ENCODE measurements at places on chromosomes 7 and 10.

GRCh38 chr10:98292971-98293370, 25.0 kb upstream of the LOXL4 start:
- no peak for DNase-seq

GRCh38 chr10:120765226-120765803, 85.8 kb upstream of the WDR11 start:
- DNase-seq: no peak

GRCh38 chr7:77184990-77185389, 14.6 kb downstream of the FGL2 start:
- no peak for DNase-seq

- DNase-seq: no peak
Observed at GRCh38 chr10:67487906-67488619, 207.9 kb downstream of the CTNNA3 start.

DNA sequence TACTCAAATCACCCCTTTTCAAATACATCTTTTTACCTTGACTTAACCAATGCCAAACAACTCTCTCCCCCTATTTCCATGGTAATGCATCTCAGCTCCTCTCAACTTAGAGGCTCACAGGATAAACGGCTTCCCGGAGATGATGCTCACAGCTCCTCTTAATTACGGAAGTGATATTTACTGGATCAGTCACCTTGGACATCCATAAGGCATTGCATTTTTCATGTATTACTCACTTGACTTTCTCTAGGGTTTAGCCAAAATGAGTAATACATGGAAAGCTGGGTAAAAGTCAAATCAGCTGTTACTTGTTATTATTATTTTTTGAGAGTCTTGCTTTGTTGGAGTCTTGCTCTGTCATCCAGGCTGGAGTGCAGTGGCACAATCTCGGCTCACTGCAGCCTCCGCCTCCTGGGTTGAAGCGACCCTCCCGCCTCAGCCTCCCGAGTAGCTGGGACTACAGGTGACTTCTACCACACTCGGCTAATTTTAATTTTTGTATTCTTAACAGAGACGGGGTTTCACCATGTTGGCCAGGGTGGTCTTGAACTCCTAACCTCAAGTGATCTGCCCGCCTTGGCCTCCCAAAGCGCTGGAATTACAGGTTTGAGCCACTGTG, 73.3 kb upstream of the RHEB start:
- DNase-seq: peak; percentile 92

- peak; percentile 60 for DNase-seq
Observed at GRCh38 chr10:15725603-15726002, 5.9 kb upstream of the ITGA8 start.

DNA sequence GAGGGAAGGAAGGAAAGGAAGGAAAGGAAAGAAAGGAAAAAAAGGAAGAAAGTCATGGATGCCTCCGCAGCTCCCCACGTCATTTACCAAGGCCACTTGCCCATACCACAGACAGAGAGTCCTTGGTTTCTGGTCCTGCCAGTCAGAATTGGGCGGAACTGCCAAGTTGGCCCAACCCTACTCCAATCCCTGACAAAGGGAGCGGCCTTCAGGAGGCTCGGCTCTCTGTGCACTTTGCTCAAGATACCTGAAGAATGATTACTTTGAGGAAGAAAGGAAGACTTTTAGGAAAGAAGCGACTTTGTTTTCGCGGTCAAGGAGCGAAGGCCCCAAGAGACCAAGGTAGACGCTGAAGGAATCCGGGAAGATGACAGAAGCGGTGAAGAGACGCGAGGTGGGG, 49.1 kb upstream of the FXYD4 start:
- no peak for DNase-seq

DNA sequence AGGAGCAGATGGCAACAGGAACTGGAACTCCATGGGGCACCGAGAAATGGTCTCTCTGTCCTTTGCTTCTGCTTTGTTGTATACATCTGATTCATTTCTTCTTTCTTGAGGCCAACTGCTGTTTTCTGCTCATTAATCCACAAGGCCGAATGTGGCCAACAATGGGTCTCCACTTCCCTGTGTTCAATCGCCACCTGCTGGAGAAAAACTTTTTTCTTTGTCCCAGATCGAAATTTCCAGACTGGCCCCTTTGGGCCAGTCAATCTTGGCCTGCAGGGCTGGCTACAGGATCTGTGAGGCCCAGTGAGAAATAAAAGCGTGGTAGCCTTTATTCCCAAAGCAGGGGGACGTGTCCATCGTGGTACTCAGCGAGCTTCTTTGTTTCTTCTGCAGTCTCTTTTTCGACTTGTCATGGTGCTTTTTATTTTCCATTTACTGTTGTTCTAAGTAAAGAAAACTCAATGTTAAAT, 58.8 kb downstream of the PARP12 start:
- DNase-seq: peak; percentile 60

DNA sequence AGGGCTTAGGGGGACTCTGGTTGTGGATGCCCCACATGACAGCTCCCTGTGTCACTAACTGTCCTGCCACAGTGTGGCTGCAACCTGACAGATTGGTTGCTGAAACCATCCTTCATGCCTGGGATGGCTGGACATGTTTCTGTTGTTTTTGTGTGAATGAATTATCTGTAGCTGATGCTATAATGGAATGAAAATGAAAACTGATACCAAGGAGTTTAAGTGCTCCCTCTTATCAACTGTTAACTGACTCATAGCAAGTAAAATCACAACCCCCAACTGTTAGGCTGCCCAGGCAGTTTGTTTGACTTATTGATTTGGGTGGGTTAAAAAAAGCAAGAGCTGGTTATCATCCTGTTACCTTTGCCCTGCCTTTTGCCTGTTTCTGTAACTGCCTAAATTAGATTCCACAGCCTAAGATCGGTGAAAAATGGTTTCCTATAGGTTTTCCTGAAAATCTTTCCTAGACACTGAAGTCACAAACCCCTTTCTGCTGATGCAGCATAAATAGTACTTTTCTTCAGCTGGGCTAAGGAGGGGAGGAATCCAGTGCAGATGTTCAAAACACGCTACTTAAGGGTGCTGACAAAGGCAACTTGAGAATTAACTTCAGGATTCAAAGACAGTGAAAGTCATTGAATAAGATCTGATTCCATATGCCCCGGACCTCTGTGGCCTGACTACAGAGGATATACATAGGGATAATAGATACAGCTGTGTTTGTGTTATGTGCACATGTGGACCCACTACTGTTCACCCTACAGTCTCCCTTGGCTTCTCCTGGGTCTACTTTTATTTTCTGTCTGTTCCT, 5.7 kb downstream of the FRAT2 start:
- DNase-seq: no peak

- no peak for DNase-seq
Observed at GRCh38 chr10:76743169-76743568, 894.4 kb downstream of the KCNMA1 start.

GRCh38 chr10:86291616-86292340, 74.8 kb downstream of the GRID1 start:
- DNase-seq: no peak

GRCh38 chr10:116748041-116748440, 5.7 kb upstream of the HSPA12A start:
- DNase-seq: peak; percentile 58

DNA sequence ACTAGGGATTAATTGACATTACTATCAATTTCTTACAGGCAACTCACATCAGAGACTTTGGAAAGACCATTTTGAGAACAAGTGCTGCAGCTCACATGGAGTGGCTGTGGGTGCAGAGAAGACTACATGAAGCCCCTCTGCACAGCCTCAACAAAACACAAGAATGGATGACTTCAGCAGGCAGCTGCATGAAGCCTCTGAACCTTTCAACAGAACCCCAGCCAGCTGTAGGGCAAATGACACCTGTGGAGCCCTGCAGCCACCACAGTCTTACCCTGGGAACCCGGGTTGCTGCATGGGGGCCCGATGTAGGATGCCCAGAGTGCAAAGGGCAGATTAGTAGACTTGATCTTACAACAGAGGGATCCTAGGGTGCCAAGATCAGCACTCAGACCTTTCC, 62.0 kb upstream of the CAMK2B start:
- DNase-seq: no peak

- DNase-seq: no peak
Observed at GRCh38 chr7:73749931-73750776, 11.6 kb upstream of the ABHD11 start.

- no peak for DNase-seq
Observed at GRCh38 chr7:2281541-2281940, 32.7 kb downstream of the SNX8 start.

DNA sequence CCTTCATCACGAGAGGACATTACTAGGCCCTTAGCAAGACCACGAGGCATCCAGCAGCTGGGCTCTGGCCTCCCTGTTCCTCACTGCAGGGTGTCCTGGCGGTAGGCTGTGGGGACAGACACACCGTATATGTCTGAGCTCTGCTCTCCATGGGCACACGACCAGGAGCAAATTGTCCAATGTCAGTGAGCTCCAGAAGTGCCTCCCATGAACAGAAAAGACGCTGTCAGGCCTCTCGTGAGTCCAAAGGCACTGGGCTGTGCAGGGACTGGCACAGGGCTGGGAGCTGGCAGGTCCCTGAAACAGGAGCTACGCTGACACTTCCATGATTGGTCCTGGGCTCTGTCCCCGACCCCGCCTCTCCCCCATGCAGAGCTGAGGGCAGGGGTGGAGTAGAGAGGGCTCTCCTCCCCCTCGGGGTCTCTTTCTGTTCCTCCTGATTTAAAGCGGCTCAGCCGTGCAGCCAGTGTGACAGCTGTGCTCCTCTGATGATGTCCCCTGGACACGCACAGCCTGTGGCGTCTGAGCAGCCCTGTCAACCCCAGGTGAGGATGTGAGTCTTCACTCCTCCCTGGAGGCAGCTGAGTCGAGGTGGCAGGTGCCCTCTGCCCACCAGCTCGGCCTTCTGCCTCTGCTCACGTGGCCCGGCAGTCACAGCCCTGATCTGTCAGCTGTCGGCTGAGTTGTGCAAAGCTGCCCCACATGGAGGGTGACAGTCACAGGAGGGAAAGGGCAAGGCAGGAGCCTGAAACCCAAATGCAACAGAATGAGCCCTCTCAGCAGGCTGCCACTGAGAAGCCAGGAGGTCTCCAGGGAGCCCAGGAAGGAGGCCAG, 13.0 kb downstream of the ANTXRL start:
- DNase-seq: no peak

DNA sequence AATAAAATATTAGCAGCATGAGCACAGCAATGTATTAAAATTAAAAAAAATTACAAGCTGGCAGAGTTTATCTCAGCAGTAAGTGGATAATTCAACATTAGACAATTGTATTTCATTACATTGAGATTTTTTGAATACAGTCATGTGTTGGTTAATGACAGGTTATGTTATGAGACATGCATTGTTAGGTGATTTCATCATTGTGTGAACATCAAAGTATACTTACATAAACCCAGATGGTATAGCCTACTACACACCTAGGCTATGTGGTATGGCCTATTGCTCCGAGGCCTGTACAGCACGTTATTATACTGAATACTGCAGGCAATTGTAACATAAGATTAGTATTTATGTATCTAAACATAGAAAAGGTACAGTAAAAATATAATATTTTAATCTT, 29.7 kb downstream of the CCDC6 start:
- DNase-seq: peak; percentile 13

DNA sequence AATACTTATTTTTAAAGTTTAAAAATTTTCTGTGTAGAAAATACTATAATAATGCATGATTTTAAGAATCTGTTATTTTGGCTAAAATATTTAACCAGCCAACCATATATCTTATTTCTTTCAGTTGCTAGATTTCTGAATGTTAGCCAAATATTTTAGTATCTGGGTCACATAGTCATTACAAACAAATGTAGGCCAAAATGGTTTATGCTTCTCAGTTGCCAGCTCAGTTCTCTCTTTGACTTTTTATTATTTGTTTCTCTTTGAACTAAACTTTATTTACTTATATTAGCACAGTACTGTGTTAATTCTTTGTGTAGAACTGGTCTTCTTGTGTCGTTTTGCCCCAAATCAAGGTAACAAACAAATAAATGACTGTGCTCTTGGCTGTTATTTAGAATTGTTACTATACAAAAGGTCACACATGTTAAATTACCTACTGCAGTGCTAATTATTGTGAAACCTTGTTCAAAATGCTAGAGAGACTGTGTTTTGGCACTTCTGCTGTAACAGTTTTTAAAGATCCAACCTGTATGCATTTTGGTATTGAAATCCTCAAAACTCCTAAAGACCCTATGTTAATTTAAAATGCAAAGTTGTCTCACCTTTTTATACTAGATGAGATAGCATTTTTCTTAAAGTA, 39.8 kb downstream of the ZEB1 start:
- peak; percentile 31 for DNase-seq

- DNase-seq: no peak
Observed at GRCh38 chr7:132977234-132977633, 104.7 kb downstream of the CHCHD3 start.

DNA sequence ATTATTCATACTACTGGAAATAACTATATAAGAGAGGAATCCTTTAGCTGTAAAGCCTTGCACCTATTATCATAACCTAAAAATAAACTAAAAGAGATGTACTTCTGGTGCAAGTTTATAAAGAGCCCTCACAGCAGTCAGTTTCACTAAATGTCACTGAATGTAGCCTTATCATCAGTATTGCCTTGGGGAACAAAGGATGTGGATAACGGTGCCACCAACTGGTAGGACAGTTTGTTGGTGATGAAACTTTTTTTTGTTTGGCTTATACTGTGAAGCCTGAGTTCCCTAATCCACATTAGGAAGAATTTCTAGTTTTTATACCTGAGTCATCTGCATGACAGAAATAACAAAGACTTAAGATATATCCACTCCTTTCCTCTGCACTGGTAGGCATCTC, 117.9 kb upstream of the COL1A2 start:
- peak; percentile 53 for DNase-seq

GRCh38 chr7:77308792-77309191, 107.4 kb downstream of the GSAP start:
- DNase-seq: no peak

DNA sequence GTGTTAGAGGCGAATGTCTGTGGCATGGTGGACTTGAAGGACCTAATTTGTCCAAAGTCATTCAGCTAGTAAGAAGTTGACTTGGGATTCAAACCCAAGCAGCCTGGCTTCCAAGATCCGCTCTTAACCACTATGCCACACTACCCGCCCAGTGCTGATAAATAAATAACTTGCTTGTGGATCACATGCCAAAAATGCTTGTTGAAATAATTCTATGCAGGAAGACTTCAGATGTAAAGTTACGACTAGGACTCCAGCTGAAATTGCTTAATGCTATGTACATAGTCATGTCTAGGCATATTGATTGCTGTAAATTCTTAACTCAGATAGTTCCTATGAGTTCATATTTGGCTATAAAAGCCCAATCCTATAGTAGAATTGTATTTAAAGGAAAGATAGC, 76.0 kb downstream of the PLXDC2 start:
- no peak for DNase-seq

- DNase-seq: no peak
Observed at GRCh38 chr10:97101166-97101940, 84.4 kb downstream of the SLIT1 start.

GRCh38 chr10:104322416-104322782, 15.9 kb downstream of the ITPRIP start:
- DNase-seq: no peak

Measured in EL (cell line).